Stimulated activated CD4-positive, alpha-beta T cell treated with anti-CD3 and anti-CD28 coated beads, Interleukin-1b, Interleukin-23, amount 100 ng/mL, for 1 hour (primary cell): ENCODE measurements at places on chromosomes 2 and 18.

DNA sequence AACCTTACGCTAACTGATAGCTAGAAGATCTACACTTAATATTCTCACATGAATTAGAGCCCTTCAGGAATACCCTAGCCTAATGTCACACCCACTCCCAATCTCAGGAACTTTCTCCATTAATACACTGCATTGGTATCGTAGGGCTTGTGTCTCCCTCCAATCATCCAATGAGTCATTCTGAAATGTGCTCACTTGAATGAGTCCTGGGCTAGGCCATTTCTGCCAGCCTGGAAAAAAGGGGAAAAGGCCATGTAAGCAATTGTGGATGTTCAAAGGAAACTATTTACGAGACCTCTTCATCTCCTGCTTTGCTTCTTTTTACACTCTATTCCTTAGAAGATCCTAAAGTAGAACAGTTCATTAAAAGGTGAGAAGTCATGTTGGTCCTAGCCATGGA lies 18.8 kb downstream of the ZEB2 start:
- no peak for DNase-seq

DNA sequence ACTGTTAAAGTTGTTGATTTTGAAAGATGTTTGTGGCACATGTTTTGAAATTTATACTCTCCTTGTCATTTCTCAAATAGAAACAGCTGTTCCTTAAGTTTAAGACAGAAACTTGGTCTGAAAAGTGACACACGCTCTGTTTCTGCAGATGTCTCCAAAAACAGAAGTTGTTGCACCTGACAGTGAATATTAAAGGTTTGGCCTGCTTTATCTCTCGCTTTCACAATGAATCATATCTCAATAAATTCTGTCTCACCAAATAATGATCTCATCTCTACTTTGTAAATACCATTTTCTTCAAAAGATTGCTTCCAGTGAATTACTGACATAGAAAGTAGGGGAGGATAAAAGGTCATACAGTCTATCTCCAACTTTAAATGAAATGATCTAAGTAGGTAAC lies 294.9 kb upstream of the SYT4 start:
- DNase-seq: no peak

DNA sequence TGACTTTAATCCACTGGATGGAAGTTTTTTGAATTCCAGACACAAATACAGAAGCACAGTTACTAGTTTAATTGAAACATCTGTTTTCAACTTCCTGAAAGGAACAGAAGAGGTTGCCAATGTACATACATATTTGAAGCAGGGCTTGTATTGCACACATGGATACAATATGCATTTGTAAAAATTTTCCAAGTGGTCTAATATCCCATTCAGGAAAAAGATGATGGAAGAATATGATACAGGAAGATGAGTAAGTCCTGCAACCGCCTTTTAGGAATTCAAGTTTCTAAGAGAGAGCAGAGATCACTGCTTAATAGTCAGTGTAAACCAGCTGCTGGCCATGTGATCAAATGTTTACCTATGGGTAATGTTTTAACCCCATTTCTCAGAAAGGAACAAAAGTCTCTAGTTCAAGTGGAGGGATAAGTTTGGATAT lies 265.4 kb downstream of the TRIB2 start:
- DNase-seq: no peak

DNA sequence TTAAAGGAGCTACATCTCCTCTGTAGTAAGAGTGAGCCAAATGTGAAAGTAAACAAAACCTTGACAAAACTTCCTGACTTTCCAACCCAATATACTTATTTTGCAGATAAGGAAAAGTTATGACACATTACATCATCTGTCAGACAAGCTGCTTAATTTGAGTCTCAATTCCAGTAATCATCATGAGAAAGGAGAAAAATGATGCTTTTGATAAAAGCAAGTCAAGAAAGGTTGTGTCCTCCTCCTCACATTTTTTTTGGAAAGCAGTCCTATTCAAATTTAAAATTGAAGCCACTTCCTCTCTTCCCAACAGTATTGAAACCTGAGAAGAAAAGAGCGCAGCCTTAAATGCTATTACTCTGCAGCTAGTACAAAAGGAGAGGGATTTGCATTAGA lies 519.6 kb downstream of the LRP1B start:
- no peak for DNase-seq

DNA sequence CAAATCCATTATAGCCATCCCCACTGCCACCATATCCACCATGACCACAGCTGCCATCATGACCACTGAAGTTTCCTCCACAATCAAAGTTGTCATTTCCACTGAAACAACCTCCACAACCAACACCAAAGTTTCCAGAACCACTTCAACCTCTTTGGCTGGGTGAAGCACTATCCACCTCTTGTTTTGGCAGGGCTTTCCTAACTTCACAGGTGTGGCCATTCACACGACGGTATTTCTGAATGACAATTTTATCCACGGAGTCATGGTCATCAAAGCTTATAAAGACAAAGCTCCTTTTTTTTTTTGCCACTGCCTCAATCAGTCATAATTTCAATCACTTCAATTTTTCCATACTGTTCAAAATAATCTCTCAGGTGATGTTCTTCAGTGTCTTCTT lies 89.8 kb upstream of the UGP2 start:
- DNase-seq: no peak

- no peak for DNase-seq
Observed at GRCh38 chr2:201644001-201644400, 698 bp upstream of the TMEM237 start.

DNA sequence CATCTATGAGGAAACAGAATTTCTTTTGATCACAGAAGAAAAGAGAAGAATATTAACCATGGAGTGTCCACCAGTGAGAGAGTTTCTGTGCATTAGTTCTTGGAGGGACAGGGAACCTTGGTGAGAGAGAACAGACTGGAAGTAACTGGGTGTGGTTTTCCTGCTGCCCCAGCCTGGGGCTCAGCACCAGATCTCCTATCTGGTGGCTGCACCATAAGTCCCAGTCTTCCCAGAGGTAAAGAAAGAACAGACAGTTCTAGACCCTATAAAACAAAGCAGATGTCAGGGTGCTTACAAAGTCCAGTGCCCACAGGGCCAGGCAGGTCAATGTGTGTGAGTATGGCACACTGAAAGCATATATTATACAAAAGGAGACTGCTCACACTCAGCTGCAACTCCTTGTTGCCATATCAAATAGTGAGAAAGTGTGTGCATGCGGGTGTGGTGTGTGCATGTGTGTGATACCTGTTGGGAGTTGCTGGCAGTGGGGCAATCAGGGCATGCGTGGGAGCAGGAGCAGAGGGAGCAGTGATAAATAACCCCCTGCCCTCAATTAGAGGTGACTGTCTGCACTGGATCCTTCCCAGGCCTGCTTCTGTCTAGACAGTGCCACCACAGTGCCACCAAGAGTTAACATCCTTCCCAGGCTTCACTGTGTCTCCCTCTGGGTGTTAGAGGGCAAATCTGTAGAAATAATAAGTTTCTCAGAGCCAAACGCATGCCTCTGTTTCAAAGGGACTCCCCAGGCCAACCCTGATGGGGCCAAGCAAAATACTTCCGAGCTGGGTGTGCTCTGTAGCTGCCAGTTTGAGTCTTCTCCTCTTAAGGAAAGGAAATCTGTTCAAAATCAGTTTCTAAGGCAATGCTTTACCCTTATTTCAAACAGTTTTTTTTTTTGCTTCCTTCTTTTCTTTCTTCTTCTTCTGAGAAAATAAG lies 45.7 kb downstream of the RDH14 start:
- no peak for DNase-seq

DNA sequence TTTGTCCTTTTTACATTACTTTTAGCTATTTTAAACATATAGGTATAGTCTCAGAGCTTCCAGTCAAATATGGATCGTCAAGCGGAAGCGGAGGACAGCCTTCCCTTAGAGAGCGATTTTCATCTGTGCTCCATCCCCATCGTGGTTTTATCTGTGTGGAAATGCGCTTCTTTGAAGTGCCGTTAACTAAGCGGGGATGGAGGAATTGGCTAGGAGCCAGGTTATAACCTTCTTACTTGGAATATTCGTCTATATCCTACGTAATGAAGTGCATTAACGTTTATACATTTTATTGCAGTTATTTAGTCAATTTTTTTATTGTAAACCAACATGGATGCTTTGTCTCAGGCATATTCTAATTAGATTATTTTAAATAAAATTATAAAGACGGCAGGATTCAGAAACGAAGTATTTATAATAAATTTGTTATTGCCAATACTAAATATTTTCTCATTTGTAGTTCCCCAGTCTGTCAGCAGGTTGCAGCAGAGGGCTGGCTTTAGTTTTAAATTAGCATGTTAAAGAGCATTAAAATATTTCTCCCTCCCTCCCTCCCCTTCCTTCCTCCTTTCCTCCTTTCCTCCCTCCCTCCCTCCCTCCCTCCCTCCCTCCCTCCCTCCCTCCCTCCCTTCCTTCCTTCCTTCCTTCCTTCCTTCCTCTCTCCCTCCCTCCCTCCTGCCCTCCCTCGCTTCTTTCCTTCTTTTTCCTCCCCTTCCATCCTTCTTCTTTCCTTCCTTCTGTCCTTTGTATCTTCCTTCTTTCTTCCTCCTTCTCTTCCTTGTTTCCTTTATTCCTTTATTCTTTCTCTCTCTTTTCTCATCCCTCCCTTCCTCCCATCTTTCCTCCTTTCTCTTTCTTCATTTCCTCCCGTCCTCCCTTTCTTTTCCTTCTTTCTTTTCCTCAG lies 80.6 kb upstream of the DOCK10 start:
- no peak for DNase-seq

DNA sequence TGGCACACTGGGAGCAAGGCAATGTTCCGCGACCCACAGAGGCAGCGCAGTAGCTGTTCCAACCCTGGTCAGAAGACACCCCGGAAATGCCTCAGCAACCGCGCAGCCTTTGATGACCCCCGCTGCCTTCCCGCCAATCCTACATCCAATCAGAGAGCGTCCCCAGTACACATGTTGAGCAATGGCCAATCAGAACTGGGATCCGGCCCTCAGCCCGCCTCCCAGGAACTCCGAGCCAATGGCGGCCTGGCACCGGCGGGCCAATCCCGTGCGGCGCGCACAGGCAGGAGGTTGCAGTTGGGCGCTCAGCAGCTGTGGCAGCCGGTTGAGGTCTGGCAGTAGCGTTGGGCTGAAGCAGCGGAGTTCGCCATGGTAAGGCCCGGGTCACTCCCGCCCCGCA lies at the start of gene TUBA3D:
TSS of gene TUBA3D (plus strand) at position 289 of the 400 bp plus-strand sequence. CDS start at position 370, 81 bp downstream.
- DNase-seq: no peak

DNA sequence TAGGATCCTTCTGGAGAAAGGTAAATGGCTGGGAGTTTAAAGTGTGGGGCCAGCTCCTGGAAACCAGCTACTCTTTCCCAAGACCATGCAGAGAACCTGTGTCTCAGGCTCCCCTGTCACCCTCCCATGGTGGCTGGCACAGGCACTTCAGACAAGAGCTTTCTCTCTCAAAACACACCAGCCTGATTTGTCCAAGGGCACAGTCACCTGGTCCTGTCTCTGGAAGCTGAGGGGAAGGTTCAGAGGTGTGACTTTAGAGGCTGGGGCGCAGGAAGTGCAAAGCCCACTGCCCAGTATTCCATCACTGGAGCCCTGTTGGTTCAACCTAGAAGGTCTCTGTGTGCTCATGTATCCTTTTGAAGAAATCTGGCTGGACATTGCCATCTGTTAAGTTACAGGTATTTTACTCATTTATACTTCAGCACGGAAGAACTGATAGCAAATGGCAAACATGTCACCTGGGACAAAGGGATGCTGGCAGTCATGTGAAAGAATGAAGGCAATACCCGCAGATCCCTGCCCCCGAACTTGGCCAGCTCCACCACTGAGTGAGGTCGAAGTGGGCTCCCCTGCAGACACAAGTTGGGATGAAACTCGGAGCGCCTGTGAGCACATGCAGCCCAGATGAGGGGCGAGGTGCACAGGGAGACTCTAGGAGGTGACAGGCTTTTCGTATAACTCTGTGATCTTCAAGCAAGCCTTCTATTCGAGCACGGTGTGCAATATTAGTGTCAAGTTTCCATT lies 96.9 kb upstream of the MGAT4A start:
- no peak for DNase-seq

GRCh38 chr2:181465676-181466375 lies 8.6 kb downstream of the ITGA4 start:
- no peak for DNase-seq

- peak; percentile 46 for DNase-seq
Observed at GRCh38 chr2:199739413-199740110, 111.4 kb downstream of the FTCDNL1 start.

DNA sequence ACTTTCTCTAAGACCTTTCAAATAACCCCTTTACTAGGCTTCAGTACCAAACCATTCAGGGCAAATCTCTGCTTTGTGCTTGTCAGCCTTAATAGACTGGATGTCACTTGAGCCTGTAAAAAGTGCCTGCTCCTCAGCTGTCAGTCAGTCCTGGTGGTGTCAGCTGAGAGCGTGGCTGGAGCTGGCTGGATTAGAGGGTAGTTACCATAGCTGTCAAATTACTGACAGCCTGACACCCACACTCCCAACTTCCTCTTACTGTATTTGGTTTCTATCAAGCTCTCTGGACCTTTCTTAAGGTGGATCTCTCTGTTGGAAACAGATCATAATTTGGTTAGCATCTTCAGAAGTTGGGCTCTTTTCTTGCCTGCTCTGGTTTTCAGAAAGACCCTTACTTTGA lies 371.4 kb upstream of the ATP5MC3 start:
- no peak for DNase-seq

DNA sequence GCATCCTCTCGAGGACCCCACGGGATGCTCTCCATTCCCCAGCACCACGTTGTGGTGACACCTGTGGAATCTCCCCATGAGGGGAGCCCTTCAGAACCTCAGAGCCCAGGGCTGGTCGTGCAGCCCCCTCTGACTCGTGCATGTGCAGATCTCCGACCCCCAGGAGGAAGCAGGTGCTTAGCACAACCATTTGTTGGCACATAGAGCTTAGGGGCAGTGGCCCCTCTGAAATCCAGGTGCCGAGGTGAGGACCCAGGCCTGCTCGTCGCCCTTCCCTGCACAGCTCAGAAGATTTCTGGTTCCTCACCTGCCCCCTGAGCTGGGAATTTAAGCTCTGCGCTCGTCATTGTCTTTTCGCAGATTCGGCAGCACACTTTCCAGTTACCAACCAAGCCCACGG lies 1.3 kb upstream of the OTOS start:
- no peak for DNase-seq

DNA sequence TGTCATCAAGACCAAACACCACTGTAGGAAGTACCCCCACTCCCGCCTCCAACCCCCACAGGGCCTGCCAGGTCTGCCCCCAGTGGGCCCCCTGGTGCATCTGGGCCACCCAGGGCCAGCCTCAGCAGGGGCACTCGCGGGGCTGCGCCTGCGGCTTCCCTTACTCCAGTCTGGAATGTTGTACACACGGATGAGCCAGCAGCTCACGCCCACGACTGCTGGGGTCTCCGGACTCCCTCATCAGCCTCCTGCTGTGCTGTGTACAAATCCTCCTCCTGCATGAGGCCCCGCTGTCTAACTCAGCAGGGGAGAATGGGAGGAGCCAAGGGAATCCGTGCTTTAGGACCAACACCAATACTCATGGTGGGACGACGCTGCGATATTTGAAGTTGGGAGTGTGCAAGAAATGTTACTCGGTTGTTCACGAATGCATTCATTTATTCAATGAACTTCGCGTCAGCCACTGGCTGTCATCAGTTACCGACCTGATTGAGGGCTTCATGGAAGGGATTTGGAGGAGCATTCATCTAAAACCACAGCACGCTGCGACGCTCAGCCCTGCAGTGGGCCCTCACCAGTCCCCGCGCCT lies 654 bp upstream of the ASB1 start:
- no peak for DNase-seq

- DNase-seq: no peak
Observed at GRCh38 chr18:62386601-62387000, 61.5 kb downstream of the TNFRSF11A start.

- no peak for DNase-seq
Observed at GRCh38 chr18:48667276-48668254, 128.7 kb downstream of the CTIF start.

GRCh38 chr2:203648273-203648672 lies 58.2 kb upstream of the CD28 start:
- DNase-seq: no peak
